ENCODE measurements at places on chromosomes 11 and 22.

DNA sequence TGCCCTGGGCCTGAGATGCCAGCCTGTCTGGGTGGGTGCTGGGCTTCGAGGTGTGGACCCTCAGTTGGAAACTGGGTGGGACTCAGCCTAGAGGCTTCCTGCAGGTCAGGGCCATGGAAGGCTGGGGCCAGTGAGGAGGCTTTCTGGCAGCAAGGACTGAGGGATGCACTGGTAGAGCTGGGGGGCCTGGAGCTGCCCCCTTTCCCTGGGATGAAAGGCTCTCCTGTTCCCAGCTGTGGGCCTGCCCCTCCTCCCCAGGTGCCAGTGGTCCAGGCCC lies 2.5 kb downstream of the SEPTIN5 start:
- DNase-seq, result no peak

DNA sequence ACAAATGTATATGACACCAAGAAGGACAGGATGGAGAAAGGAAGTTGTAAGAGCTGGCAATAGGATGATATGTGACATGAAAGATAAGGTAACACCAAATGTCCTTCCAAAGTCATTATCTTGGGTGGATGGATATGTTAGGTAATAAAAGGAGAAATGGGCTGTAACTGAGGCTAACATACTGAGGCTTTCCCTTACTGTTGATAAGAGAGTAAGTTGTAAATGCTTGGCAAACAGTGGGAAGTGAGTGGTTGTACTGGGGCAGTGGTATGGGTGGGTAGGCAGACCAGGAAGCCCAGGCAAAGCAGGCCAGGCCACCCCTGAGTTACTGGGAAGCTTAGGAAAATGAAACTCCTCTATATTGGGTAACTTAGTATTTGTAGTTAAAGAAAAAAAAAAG lies 73.7 kb downstream of the ARHGAP42 start:
- no peak for DNase-seq

DNA sequence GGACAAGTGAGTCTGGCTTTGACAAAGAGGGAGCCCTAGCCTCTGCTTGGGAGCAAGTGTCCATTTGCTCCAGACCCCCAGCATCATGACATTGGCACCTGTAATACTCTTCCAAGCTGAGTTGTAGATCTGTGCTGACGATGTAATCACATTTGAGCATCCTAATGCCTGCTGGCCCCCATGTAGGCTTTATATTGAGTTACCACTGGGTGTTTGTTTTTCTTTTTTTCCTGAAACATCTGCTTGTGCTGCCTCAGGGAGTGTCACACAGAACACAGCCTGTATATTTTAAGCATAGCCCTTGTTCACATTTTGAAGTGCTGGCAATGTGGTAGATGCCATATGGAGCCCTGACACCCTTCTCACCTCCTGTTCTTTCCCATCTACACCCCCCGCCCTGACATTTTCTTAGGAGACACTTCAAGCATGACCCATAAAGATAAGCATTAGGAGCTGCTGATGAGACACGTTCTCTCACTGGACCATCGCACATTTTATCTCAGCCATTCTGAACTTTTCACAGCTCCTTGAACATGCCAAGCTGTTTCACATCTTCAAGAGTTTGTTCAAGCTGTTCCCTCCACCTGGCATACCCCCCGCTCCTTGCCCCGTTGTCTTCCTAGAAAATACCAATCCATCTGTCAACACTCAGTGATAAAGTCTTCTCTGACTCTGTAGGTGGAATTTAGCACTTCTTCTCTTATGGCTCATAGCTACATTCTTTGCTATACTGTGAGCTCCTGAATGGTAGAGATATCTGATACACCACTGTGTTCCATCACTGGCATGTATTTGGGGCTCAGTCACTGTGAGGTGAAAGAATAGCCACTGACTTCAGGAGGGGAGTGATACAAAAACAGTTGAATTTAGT lies 128.7 kb downstream of the TRIM44 start:
- DNase-seq, result no peak

GRCh38 chr11:116835791-116836631 lies 1.4 kb downstream of the APOA1 start:
- peak; percentile 88 for DNase-seq

DNA sequence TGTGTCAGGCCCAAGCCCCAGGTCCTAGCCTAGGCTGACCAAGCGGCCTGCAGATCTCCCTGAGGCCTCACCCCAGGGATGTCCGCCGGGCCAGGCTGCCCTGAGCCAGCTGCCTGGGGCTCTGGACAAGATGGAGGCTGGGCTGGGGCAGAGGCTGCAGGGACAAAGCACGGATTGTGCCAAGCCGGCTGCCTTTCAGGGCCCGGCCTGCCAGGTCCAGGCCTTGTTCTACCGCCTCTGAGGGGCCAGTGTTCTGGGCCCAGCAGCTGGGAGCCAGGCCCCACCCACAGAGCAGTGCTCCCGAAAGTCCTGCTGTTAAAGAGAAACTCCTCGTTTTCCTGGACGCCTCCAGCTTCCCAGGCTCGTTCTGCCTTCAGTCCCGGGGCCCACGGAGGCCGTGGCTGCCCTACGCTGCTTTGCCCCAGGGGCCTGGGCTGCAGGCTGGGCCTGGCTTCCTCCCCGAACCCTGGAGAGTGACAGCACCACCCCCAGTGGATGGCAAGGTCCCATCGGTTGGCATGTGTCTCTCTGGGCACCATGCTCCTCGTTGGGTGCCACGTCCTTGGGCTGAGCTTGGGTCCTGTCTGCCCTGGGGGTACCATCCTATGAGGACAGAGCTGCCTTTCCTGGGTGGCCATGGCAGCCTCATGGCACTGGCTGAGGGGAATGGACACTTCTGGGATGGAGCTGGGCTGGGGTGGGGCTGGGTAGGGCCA lies 7.6 kb downstream of the BRSK2 start:
- no peak for DNase-seq

- no peak for DNase-seq
Observed at GRCh38 chr22:36548606-36549005, 19.6 kb upstream of the EIF3D start.

GRCh38 chr11:72012897-72013721 lies 14.4 kb downstream of the IL18BP start:
- DNase-seq, result peak; percentile 75

- DNase-seq, result no peak
Observed at GRCh38 chr11:12865863-12866595, 143.1 kb upstream of the RASSF10 start.

DNA sequence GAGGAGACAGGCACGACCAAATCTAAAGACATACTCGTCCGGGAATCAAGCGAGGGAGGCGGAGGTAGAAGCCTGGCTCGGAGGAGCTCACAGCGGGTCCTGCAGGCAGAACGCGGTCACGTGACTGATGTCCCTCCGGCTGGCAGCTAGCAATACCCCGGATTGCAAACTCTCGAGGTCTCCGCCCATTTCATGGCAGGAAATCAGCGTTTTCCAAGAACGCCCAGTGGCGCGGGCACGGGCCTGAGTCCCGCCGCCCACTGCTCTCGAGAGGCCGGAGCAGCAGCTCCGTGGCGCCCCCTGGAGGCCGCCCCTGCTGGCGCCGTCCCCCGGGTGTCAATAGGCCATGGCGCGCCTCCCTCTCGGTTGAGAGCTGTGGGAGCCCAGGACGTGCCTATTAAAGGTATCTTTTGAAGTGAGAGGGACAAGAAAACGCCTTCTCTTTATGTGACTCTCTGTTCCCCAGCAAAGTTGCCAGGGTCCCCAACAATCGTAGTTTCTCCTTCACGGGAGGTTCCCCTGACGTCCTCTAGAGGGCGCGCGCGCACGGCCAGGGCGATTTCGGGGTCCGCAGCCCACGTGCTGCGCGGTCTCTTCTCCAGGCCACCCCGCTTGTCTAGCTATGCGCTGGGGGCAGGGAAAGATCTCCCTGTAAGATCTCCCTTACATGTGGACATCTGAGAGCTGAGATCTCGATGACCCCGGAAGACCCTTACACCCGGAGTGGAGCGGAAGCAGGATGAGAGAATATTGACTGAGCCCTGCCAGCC lies 37.3 kb upstream of the RBFOX2 start:
- peak; percentile 86 for DNase-seq

DNA sequence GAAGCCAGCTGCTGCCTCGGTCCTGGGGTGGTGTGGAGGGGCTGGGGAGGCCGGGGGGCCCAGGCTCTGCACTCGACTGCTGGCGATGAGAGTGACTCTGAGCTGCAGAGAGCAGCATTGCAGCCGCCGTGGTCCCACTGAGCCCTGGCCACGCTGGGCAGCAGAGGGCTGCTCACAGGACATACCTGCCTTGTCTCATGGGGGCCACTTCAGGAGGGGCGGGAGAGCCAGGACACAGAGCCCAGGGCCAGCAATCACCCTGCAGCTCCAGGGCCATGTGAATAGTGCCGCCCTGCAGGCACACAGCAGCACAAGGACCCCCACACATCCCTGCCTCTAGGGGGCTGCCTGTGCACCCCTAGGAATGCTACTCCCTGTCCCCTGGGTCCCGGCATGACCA lies 147.0 kb downstream of the CRYBB2 start:
- DNase-seq, result no peak

GRCh38 chr22:29481265-29482000 lies 1.4 kb downstream of the NEFH start:
- no peak for DNase-seq

DNA sequence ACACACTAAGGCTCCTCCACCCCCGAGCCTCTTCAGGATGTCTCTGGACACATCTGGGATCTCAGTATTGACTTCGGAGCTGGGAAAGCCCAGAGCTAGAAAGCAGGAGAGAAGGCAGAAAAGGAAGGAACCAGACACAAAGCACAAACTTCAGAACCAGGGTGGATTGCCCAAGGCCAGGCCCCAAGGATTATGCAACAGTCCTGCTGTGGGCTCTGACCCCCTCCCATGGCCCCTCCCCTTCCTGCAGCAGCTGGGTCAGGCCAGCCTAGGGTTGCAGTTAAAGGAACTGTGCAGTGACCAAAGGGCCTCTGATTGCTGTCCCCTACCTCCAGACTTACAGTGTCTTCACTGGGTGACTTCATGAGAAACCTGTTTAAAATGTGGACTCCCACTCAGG lies 5.3 kb downstream of the KCNE3 start:
- peak; percentile 84 for DNase-seq

- no peak for DNase-seq
Observed at GRCh38 chr11:60310407-60310998, 16.6 kb upstream of the MS4A6E start.

- no peak for DNase-seq
Observed at GRCh38 chr11:11858676-11859075, 16.9 kb downstream of the USP47 start.

- DNase-seq, result no peak
Observed at GRCh38 chr11:96013461-96014213, 89.7 kb upstream of the MTMR2 start.
